ENCODE measurements at places on chromosomes 11 and 22.

DNA sequence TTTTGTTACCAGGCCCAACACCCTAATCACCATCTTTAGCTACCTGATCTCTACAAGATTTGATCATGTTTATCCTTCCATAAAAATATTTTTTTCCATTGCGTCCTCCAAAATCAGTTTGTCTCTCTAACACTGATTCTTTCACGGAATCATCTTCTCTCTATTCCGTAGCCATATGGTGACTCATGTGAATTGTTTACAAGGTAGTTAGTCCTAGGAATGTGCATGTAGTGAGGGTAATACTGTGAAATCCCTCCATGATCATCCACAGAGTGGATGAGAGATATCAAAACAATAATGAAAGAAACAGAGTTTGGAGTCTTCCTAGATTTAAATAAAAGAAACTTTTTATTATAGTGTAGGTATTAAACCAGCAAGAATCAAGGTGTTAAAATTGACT lies 230.2 kb downstream of the METTL15 start:
- peak; percentile 59 for DNase-seq

DNA sequence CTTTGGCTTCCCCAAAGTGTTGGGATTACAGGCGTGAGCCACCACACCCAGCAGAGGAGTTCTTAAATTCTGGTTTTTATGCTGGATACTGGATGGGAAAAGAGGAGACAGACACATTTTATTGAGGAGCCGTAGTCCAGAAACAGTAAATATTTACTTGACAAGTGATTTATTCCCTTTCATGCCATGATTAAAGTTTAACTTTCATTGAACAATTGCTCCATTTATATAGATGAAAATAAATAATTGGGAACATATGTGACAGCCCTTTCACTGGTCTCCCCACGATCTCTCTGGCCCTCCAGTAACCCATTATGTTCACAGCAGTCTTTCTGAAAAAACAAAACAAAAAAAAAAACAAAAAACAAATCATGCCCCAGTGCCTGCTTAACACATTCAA lies 19.3 kb upstream of the GRK3 start:
- DNase-seq, result no peak

DNA sequence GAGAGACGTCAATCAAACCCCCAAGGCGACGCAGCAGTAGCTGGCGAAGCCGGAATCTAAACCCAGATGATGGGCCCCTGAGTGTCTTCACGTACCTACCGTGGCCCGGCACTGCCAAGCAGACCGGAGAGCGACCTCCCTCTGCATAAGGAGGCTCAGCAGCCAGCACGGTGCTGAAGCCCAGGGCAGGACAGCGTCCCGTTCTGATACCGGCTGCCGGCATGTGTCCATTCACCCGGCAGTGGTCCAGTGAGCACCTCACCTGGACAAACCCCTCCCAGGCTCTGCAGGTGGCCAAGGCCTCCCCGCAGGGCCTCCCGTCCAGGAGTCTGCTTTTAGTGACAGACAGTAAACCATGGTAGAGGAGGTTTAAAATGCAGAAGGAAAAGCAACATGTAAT lies 142.0 kb downstream of the BRD1 start:
- DNase-seq, result no peak

DNA sequence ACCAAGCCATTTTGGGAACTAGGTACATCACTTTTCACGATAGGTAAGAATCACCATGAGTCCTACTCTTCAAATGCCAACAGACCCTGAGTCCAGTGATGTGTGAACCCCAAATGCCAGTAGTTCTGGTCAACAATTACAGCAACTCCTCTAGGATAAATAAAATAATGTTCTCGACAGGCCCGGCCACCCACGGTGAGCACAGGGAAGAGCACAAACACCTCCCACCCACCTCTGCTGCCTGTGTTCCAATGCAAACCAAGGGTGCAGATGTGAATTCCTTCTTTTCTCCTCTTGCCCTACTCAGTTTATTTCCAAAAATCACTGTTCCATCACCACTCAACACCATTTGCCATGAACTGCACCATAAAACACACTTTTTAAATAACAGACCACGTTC lies 33.3 kb downstream of the MPPED2 start:
- no peak for DNase-seq

DNA sequence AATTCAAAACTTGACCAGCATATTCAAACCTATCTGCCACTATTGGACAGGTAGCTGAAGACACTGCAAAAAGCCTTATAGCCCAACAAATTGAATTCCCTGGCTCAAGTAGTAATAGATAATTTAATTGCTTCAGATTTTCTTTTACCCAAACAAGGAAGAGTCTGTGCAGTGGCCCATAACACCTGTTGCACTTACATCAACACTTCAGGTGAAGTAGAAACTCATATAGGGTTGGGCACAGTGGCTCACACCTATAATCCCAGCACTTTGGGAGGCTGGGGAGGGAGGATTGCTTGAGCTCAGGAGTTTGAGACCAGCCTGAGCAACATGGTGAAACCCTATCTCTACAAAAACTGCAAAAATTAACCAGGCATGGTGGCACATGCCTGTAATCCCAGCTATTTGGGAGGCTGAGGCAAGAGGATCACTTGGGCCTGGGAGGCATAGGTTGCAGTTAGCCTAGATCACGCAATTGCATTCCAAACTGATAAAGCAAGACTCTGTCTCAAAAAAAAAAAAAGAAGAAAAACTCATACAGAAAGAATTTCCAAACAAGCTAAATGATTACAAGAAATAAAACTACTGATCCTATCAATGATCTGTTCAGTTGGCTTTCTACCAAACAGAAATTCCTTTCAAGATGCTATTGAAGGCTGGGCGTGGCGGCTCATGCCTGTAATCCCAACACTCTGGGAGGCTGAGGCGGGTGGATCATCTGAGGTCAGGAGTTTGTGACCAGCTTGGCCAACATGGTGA lies 9.5 kb downstream of the FOLR3 start:
- peak; percentile 91 for DNase-seq

GRCh38 chr11:14443638-14444037 lies 56.0 kb downstream of the COPB1 start:
- DNase-seq, result no peak

DNA sequence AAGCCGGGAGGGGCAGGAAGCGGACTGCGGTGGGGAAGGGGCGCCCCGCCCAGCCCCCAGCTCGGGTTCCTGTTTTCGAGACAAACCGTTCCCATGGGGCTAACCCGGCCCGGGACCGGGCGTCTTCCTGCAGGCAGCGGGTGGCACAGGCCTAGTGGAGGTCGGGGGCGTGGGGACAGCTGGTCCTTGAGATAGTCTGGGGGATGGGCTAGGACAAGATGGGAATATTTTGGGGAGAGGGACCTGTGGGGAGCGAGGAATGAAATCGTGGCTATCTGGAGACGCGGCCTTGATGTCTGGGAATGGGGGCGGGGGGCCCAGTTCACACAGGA lies 1.2 kb upstream of the RASGRP2 start:
- no peak for DNase-seq
